Stimulated activated CD4-positive, alpha-beta T cell treated with anti-CD3 and anti-CD28 coated beads, Interleukin-4, amount 100 ng/mL, for 48 hours (primary cell): ENCODE measurements at places on chromosomes 2 and 18.

- DNase-seq: no peak
These were observed 454.6 kb upstream of the TRIB2 start for GRCh38 chr2:12261986-12262680.

GRCh38 chr2:29272311-29272710 is 157.1 kb downstream of the CLIP4 start:
- no peak for DNase-seq

DNA sequence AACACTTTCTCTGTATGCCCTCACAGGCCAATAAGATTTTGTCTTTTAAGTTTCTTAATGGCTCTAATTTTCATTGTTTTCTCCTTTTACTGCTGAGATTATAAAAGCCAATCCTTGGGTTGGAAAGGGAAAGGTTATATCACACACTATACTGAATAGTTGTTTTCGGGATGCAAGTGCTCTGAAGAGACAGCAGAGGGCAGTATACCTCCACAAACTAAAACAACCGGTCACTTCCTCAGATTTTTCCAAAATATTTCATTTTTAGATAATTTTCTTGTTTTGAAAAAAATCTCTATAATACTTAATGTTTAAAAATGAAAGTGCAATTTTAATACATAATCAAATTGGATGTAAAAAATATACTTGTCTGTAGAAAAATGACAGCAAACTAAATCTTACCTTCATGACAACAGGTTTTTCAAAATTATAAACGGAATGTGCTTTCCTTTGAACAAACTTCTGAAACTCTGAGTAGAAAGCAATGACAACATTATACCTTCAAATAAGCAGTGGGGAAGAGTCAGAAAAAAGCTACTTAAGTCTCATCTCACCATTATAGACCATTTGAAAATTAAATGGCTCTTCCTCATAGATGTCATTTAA is 82.7 kb downstream of the ORC4 start:
- no peak for DNase-seq

DNA sequence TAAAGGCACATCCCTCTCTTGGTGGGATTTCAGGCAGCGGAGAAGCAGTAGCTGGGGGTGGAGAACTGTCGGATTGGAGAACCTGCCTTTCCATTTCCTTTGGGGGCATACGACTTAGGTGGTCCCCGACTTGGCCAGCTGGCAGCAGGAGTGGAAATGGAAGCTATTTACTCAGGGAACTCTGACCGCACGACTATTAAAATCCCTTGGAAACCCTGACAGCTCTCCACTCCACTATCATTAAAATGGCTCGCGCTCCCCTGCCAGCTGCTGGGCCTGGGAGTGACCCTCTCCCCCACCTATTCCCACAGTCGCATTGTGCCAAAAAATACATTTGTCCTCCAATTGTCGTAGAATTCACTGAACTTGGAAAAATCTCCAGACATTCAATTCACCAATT is 77.7 kb upstream of the APCDD1 start:
- no peak for DNase-seq

- no peak for DNase-seq
These were observed 83.1 kb downstream of the DCC start for GRCh38 chr18:52422985-52423601.

- DNase-seq: no peak
These were observed 213.2 kb downstream of the ANAPC1 start for GRCh38 chr2:111670776-111671175.

DNA sequence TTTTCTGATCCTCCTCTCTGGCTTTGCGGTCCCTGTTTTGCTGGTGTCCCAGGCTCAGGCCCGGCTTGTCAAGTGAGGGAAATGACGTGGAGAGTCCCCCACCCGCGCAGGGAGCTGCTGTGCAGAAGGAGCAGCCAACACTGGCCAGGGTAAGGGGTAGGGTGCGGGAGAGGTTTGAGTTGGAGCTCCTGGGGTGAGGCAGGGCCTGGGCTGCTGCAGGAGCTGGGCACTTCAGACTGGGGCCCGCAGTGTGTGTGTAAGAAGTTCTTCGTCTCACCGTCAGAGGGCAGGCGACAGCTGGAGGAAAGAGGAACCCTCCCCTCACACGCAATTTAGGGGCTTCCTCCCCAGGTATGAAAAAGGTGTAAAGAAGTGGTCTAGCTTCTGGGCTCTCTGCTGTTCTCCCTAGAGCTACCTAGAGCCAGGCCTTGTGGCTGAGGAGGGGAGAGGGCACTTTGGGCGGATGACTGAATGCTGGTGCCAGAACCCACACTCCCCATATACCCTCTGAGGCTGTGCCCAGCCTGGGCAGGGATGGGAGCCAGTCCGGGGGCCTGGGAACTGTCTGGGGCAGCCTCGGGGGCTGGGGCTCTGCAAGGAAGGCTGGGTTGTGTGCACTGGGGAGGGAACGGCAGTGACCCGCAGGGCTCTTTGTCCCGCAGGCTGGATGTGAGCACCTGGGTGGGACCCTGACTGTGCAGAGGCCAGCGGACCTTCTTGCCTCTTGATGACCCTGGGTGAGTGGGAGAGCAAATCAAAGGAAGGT is 11.8 kb downstream of the CELF4 start:
- no peak for DNase-seq

GRCh38 chr2:219645631-219646527 is 18.4 kb downstream of the SLC4A3 start:
- no peak for DNase-seq

- DNase-seq: peak; percentile 8
These were observed at the start of gene YES1 for GRCh38 chr18:811892-812375. TSS of gene YES1 (minus strand) at chr18:812242. CDS start at chr18:756827, 55,415 bp downstream.

DNA sequence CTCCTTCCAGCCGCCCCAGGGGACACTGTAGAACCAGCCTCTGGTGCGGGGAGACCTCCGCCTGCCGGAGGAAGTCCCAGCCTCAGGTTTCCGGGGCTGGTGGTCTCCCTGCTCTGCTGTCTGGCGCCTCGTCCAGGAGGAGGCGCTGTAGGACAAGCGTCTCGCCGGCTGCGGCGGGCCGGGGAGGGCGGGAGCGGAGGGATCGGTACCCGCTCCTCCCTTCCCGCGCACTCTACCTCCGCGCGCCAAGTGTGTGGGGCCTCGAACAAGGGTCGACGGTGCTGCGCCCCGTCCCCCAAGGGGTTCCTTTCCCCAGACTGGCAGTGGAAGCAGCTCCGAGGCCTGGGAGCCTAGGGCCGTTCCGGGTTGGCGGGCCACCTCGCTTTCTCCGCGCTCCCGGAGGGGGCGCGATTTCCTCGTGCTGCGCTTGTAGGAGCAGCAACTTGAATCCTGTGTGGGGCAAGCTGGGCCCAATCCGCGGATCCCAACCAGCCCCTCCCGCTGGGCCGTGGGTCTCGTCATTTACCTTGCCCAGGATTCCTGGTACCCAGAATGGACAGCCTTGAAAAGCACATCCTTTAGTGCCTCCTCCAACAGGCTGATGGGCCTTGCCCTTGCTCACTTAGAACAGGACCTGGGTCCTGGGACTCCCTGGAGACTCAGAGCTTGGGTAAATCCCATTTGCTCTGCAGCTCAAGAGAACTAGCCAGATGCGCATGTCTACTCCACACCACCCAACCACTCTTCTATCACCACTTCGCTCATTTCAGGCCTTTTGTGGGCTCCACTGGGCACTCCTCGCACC is 10.6 kb upstream of the HOXD4 start:
- peak; percentile 52 for DNase-seq

DNA sequence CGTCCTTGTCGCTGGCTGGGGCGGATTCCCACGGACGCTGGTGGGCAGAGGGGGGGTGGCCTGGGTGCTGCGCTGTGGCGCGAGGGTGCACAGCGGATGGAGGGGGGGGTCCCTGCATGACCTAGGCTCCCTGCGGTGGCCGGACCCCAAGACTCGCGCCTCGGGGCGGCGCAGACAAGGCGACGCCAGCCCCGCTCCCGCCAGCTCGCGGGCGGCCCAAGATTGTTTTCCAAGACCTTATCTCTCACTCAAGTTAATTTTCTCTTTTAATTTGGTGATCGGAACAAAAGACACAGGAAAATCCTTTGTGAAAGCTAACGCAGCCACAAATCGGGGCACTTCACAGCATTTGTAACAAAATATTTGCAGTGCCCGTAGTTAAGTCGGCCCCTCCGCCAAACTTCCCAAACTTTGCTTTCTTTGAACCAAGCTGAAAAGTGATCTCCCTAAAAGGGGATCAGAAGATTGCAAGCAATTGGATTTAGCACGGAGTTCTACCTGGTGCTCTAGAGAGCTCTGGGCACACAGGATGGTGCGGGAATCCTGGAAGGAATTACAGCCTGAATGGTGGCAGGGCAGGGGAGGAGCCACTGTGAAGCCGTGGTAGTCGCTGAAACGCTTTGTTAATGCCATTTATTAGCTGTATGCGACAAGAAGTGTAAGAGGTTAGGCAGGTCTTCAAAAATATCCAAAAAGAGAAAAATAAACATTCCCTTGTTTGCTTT is 4.8 kb upstream of the ID2 start:
- no peak for DNase-seq
